Activated CD8-positive, alpha-beta memory T cell treated with anti-CD3 and anti-CD28 coated beads for 4 hours (primary cell): ENCODE measurements at places on chromosomes 6 and 20.

DNA sequence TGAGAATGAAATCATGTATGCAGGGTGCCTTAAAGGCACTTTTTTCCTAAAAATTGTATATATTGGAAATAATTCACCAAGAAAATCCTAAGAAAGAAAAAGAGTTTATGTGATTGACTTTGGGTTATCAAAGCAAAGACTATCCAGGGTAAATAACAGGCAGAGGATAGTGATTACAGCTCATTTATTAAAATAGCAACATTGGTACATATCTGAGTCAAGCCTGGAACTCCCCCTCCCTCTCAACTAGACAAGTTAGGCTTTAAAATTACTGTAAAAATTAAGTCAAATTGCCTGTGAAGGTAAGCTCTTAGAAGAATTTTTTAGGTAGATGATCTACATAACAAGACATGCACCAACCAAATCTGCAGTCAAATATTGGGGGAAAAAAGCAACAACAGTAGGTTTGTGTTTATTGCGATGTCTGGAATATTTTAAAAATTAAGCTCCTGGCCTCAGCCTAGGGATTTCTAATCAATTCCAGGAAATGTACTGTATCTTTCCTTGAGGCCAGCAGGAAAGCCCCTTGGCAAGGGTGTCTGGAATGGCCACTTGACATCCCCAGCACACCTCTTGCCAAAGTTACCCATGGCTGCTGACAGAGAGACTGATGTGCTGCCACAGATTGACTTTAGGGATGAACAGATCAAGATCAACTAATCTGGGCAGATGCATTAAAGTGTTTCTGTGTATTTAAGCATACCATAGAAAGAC is 31.2 kb upstream of the HBS1L start:
- no peak for DNase-seq

DNA sequence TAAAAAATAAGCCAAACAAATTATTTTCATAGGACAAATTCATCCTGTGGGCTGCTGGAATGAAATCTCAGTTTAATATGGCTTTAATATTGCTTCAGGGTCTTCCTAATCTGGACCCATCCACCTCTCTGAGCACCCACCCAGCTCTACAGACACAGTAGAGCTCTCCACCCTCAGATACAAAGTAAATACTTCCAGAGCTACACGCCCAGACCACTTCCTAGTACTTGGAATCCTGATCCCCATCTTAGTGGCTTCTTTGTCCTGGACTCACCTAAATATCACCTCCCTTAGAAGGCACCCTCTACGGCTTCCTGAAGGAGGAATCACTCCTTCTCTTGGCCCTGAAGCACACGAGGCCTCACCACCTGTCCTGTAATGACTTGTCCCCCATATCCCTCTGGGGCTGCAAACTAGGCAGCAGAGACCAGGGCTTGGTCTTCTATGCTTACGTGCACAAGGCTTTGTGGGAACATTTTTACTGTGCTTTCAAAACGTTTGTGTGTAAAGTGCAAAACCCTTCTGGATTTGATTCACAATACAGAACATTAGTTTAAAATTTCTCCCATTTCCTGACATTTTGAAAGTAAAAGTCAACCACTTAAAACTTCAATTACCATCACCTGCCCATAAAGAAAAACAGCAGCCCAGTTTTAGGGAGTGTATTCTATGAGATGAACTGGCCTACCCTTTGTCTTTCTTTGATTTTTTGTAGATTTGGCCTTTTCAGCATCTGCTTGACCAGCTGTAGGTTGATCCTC is 2.4 kb downstream of the CTCFL start:
- DNase-seq, result no peak

DNA sequence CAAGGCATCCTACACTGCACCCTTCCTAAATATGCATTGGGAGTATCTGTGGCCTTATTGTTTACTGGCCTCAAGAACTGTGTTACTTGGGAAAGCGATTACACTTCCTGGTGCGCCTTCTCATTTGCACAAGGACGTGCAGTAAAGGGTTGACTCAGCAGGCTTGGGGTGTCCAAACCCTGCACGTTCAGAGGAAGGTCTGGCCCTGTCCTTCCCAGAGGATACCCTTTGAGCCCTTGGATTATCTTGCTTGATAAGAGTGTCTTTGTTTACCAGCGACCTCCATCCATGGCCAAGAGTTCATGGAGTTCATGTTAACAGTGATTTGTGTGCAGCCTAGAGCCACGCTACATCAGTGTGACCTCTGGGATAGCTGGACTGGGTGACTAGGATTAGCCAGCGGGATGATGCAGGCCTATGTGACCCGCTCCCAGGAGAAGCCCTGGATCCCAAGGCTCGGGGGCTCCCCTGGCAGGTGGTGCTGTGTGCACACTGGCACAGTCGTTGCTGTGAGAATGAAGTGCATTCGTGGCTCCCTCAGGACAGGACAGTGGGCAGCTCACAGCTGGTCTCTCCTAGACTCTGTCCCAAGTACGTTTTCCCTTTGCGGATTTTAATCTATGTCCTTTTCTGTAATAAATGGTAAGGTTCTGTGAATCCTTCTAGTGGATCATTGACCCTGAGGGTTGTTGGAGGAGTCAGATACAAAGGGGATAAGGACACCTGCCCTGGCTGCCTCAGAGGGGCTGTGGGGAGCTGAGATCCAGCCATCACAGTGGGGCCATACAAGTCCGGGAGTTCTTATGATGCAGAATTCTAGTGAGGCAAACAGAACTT is 73.5 kb downstream of the TTLL2 start:
- DNase-seq, result no peak

DNA sequence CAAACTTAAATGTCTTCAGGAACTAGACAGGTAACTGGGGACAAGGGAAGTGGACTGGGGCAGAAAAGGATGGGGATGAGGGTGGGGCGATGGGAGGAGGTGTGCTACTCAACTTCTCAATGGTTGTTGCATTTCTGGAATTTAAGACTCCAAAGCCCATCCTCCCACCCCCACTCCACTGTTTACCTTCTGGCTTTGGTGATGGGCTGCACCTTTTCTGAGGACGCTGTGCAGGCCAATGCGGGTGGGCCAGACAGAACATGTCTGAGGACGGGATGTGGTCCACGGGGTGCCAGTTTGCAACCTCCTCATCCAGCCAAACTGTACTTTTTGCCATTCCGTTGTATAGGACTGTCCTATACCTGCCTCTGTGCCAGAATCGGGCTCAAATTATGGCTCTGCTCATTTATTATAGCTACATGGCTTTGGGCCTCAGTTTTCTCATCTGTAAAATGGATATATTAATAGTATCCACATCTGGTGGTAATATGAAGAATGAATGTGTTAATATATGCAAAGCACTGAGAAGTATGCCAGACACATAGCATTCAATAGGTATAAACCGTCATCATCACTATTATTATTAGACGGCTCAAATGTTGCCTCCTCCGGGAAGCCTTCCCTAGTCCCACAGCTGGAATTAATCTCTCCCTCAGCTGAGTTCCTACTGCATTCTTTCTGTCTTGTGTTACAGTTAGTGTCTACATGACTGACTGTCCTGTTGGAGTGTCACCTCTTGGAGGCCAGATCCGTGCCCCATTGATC is 31.0 kb upstream of the VEGFA start:
- DNase-seq, result no peak

GRCh38 chr20:3876000-3876399 is 13.2 kb upstream of the PANK2 start:
- no peak for DNase-seq

DNA sequence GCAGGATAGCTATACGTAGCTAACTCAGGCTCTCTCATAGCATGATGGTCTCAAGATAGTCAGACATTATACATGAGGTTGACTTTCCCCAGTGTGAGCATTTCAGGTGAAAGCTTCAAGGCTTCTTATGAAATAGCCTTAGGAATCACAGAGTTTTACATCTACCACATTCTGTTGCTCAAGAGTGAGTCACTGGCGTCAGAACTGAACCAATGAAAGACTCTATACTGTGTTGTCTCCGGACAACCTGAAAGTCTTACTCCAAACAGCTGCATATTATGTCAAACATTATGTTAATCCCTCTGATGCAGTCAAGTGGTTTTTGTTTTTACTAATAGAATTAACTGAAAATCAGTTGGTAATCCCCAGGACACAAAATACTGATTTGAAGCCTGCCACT is 79.8 kb upstream of the TRDN start:
- DNase-seq, result no peak

DNA sequence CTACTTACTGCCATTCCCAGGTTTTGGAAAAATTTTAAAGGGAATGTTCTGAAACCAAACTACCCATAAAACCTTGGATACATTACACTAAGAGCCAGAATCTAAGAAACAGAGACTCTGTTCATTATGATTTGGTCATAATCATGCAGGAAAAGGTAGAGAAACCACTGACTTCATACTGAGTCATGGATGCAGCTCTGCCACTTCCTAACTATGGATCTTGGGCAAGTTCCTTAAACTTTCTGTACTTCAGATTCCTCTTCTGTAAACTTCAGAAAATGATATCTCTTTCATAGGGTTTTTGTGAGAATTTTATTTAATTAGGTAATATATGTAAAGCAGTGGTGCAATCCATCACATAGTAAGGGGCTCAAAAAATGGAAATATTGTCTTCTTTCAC is 20.0 kb downstream of the PLA2G7 start:
- DNase-seq, result no peak

DNA sequence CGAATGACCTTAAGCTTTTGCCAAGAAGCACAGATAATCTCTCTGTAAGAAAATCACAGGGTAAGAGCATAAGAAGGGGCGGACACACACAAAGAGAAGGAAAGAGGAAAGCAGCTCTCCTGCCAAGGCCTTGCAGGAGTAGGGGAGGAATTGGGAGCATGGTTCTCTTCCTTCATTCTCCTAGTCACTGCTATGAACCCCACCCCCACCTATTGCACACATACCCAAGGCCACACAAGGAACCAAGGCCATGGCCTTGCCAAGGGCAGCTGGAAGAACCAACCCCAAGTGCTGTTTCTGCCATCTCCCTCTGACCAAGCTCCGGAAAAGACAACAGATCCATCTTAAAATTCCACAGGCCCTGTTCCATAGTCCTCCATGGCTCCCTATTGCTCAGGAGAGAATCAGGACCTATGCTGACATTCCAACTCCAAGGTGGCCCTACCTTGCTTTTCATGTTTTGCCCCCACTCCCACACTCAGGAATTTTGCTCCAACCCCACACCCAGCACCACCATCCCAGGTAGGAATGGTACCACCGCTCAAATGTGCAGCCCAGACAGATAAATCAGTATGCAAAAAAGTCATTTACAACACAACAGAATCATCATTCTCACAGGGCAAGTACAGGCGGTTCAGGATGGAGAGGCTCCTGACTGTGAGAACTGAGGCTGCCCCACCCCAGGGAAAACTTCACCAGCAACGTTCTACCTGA is 31.3 kb downstream of the TRAM2 start:
- DNase-seq, result no peak

GRCh38 chr6:138543657-138544056 is 44.4 kb upstream of the NHSL1 start:
- no peak for DNase-seq

DNA sequence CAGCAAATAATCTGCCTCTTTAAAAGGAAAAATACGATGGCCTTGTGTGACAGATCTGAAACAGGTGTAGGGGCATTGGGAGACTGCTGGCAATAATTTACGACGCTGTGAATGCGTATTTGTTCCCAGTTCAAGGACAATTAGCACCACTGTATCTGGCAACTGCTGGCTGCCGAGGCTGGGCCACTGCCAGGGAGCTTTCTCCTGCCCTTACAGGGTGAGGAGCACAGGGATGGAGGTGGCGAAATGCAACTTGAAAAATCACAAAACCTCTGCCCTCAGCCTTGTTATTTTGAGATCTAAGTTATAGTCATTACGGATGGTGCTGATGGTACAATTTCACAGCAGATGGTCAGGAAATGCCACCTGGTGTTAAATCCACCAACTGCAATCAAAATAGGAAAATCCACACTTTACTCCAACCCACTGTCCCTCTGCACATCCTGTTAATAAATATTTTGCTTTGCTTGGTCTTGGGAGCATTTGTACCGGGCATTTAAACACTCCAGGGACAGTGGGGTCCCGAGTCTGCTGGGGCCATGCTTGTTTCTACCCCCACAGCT is 6.4 kb downstream of the MYLK4 start:
- DNase-seq, result no peak

GRCh38 chr6:106177786-106178185 is 91.7 kb downstream of the PRDM1 start:
- DNase-seq, result no peak

- DNase-seq, result no peak
Observed at GRCh38 chr20:60220706-60221105, 262.5 kb downstream of the CDH26 start.

GRCh38 chr6:33271117-33271467 is 584 bp downstream of the VPS52 start:
- no peak for DNase-seq

- no peak for DNase-seq
Observed at GRCh38 chr6:47836046-47836445, 54.2 kb downstream of the OPN5 start.

GRCh38 chr6:87378947-87379346 is 28.8 kb upstream of the CFAP206 start:
- DNase-seq, result no peak

GRCh38 chr6:144174006-144174405 is 23.7 kb downstream of the STX11 start:
- no peak for DNase-seq

GRCh38 chr20:61954276-61955021 is 111.2 kb downstream of the TAF4 start:
- no peak for DNase-seq

DNA sequence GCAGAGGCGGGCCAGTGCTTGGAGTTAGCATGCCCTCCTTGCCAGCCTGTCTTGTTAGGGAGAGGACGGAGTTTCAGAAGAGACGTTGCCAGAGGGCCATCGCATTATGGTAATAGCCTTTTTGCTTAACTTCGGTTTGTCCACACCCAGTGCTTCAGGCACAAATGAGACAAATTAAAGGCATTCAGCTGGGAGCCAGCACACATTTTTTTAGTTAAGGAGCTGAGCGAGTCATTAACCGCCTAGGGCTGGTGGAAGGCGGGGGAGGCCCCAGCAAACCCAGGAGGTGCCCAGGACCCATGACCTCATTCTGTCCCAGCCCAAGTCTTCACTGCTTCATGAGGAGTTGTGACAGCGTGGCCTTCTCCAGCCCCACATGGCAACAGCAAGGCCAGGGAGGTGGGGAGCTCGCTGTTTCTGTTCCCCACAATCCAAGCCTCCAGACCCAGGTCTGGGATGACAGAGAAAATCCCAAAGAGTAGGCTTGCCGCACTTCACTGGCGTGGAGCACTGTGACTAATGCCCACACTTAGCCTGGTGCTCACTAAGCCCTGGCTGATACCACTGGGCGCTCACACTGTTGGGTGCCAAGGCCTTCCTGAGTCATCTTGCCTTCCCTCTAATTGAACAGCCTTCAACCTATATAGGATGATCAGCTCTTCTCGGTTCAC is 237.1 kb downstream of the ANKRD60 start:
- DNase-seq, result no peak

DNA sequence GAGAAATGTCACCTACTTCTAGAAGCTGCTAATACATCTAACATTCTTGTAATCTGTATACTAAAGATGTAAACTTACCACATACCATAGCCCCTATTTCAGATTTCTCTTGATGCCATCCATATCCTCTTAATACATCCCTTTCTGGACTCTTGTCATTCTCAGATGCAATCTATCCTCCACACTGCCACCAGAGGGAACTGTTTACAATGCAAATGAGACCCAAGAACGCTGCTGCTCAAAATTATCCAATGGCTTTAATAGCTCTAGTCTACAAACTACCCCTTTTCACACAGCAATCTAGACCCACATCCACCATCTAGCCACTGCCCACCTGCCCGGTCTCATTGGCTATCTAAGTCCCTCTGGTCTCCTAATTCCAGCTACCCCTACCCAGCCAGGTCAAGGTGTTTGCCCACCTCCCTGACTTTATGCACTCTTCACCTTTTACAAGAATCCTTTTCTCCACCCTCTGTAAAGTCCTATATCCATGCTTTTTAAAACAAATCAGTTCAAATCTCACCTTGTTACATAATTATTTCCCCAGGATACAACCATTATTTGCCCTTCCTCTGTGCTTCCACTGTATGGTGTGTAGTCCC is 14.8 kb downstream of the FAXC start:
- no peak for DNase-seq
